ENCODE measurements at places on chromosomes 13 and 19.

DNA sequence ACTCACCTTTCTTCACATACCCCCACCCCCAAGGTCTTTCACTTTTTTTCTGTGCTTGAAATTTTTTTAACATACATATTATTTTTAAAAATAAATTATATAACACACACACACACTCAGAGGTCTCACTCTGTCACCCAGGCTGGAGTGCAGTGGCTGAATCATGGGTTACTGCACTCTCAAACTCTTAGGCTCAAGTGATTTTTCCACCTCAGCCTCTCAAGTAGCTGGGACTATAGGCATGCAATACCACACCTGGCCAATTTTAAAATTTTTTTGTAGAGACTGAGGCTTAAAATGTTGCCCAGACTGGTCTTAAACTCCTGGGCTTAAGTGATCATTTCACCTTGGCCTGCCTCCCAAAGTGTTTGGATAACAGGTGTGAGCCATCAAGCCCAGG lies 32.9 kb upstream of the ZNF429 start:
- no peak for DNase-seq

GRCh38 chr13:53152057-53152421 lies 123.4 kb downstream of the OLFM4 start:
- no peak for DNase-seq

GRCh38 chr13:99376132-99376531 lies 68.9 kb upstream of the GPR183 start:
- DNase-seq = no peak

DNA sequence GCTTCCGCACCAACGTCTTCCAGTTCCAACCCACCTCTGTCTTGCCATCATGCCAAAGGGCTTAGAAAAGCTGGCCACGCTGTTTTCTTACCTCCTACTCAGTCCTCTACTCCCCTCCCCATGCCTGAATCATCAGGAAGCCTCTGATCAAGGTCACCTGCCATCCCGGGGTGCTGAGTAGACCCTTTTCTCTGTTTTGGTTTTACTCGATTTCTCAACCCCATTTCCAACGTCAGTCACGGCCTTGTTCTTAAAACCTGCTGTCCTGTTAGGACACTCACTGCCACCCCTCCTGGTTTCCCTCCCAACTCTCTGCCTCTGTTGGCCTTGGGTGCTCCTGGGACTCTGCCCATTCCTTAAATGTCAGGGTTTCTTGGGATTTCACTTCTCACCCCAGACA lies 350.1 kb downstream of the FOXO1 start:
- DNase-seq = peak; percentile 22

GRCh38 chr13:51920267-51920666 lies 58.5 kb downstream of the CCDC70 start:
- no peak for DNase-seq

- DNase-seq = no peak
Observed at GRCh38 chr19:31355665-31356289, 6.5 kb upstream of the TSHZ3 start.

GRCh38 chr13:71117920-71118319 lies 749.1 kb downstream of the DACH1 start:
- no peak for DNase-seq

GRCh38 chr13:28545583-28546333 lies 50.8 kb upstream of the FLT1 start:
- DNase-seq = no peak

GRCh38 chr19:7554990-7555864 lies 19.7 kb downstream of the PNPLA6 start:
- DNase-seq = no peak

GRCh38 chr13:113992276-113993005 lies 18.6 kb upstream of the C13orf46 start:
- DNase-seq = no peak

DNA sequence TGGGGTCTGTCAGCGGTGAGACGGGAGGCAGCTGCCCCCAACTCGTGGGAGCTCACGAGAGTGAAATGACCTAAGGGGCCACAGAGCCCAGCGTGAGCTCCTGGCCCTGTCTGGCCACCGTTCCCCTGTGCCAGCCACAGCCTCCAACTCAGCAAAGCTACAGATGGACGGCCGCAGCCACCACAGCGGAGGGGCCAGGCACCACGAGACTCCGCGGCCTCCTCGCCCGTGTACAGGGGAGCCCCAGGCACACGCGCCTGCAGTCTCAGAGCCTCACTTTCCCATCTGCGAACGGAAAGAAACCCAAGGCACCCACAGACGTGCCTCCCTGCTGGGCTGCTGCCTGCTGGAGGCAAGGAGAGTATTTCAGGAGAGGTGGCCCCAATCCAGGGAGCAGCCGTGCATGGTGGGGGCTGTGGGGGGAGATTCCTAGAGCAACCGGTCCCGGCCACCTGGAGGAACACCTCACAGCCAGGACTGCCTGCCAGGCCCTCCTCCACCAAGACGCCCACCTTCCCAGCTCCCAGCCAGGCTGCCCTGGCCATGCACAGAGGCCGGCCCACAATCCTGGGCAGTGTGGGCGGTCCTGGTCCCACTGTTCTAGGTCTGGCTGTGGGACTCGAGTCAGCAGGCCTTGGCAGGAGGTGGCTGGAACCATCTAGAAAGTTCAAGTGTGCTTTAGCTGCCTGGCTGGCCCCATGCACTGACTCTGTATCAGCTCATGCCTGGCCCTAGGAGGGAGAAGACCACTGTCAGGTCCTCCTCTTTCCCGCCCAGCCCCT lies 1.9 kb downstream of the MKNK2 start:
- no peak for DNase-seq

- no peak for DNase-seq
Observed at GRCh38 chr13:29185926-29186325, 365.8 kb downstream of the MTUS2 start.

- DNase-seq = no peak
Observed at GRCh38 chr13:46111151-46111550, 6.3 kb upstream of the CPB2 start.

- DNase-seq = no peak
Observed at GRCh38 chr19:33500586-33500985, 21.0 kb downstream of the PEPD start.

DNA sequence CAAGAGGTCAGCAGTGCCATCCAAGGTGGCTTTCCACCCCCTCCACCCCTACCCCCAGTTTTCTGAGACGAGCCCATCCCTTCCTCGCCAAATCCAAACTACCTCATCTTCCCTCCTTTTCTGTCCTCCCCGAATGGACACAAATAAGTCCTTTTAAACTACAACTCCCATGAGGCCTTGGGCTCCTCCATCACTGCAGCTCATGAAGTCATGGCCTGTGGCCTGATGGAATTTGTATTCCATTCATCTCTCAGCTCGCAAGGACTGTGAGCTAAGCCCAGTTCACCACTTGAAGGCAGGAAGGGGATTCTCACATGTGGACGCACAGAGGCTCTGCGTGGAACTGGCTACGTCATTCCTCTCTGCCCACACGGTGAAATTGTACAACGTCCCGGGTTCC lies 12.5 kb downstream of the PTPRH start:
- DNase-seq = no peak

- no peak for DNase-seq
Observed at GRCh38 chr13:99960663-99961311, 10.8 kb downstream of the ZIC5 start.

DNA sequence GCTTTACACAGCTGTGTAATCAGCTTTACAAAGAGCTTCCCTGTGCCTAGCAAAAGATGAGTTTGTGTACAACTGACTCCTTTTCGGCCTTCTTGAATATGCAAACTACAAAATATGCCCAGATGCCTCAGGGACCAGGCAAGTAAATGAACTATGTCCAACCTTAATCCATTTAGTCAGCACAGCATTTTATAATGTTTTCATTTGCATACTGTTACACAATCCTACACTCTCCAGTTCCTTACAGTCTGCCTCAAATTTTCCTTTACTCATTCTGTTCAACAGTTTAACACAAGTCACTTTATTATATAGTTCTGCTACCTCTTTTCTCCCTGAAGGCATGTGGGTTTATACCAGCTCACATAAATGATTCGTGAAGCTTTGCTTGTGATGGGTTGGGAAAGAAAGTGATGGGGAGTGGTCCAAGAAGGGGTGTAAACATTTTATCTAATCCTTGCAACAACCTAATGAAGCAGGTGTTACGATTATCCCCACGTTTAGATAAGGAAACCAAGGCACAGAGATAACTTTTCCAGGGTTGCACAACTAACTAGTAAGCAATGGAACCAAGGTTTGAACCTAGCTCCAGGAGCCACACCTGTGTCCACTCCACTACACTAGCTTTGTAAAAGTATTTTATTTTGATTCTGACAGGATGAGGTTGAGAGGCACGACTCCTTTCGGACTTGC lies 3.3 kb upstream of the USP12 start:
- no peak for DNase-seq

- no peak for DNase-seq
Observed at GRCh38 chr13:111919849-111920248, 147.1 kb upstream of the SOX1 start.

- peak; percentile 62 for DNase-seq
Observed at GRCh38 chr19:13850910-13851733, 25.8 kb upstream of the NANOS3 start.

DNA sequence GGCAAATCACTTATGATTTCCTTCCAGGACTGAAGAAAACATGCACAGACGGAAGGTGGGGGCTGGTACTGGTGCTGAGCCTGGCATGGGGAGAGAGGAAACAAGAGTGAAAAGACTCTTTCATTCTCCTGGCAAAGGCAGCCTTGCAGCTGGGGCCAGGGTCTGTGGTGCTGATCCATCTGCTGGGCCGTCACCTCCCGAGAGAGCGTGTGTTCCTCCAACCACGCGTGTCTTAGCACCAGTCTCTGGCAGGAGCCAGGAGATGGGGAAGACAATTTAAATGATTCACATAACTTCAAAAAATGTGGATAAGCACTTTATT lies 23.9 kb upstream of the SPART start:
- no peak for DNase-seq

GRCh38 chr19:36488118-36488845 lies 1.1 kb downstream of the ZNF566 start:
- no peak for DNase-seq

DNA sequence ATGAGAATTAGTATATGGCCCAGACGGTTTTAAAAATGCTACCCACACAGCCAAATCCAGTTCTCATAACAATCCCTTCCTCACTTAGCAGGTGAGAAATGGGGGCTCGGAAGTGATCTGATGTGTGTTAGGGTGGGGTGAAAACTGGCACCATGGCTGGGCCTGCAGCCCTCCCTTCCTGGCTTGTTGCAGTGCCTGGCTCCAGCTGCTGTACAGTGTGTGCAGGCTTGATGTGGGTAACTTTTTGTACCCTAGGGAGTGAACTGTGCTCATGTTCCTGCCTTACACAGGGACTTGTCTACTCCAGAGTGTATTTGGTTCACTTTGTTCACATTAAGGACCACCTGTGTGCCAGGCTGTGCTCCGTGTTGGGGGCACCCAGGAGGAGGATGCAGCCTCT lies 177.2 kb downstream of the LMO7 start:
- DNase-seq = no peak

DNA sequence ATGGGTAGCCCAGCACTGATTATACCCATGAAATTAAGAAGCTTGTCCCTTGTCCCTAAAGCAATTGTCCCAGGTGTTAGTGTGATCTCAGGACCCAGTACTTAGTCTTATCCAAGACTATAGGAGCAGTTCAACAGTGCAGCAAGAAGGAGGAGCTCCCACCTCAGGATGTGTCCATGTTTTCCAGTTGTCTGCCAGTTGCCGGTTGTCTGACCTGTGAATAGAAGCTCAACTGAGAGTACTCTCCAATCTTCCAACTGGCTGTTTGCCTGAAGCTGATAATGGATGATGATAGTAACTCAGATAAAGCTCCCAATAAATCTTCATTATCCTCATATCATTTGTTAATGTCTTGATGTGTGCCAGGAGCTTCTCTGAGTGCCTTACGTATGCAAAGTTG lies 107.2 kb upstream of the HTR2A start:
- no peak for DNase-seq

DNA sequence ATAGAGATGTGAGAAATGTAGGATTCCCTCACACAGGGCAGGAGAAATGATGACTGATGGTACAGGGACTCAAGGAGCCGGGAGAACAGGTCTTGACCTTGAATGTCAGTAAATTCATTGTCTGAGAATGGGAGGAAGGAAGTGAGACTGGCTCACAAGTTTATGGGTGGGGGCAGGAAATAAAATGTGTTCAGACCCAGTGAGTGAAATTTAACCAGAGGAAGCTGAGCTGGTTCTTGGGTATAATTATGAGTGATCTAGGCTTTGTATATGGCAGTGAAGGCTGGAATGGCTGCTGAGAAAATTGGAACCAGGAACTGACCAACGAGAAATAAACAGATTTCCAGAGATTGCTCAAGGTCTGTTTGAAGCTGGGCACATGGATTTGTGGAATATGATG lies 6.3 kb upstream of the IGSF23 start:
- DNase-seq = no peak

DNA sequence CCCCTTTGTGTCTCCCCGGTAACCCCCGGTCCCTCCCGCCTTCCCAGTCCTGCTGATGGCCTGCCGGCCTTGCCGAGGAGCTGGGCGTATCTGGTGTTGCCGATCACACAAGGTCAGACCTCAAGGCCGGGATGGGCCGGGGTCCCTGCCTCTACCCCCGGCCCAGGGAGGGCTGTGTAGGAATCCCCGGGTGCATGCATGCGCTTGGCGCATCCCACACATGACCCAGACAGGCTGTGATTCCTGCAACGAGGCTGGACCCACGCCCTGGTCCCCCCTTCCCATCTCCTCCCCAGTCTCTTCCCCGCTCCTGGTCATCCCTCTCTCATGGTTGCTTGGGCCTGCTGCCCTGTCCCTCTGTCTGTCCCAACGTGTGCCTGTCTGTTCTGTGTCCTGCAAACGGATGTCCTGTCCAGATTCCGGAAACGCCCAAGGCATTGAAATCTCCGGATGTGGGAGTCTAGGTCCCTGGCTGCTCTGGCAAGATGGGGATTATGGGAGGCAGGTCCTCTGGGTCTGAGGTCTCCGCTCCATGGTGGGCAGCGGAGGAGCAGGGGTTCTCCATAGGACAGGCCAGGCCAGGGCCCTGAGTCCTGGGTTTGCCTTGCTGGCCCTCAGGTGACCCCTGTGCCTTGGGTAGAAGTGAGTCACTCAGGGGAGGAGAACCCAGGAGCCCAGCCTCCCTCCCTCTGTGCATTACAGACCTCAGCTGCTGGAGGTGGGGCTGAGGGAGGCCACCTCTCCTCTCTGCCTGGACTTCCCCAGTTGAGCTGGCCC lies 1.6 kb downstream of the PKN1 start:
- DNase-seq = peak; percentile 28

DNA sequence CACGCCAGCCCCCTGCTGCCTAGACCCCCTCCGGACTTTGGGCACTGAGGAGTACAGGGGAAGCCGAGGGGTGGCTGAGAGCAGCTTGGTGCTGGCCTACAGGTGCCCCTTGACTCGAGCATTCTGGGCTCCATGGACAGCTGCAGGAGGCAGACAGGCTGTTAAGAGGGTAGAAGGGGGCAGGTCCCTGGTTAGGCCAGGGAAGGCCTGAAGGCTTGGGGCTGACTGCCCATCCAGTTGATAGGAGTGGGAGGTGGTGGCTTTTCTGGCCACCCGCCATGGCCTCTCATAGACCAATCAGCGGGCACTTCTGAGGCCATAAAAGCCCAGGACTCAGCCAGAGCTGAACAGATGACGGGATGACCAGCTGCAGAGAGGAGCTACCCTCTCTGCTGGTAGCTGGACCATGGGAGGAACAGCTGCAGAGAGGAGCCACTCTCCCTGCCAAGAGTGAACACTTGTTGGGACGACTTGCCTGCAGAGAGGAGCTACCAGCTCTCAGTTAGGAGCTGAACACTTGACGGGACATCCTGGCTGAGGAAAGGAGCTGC lies 10.7 kb upstream of the SUPT20H start:
- DNase-seq = no peak

- no peak for DNase-seq
Observed at GRCh38 chr19:18943465-18943864, 2.4 kb upstream of the HOMER3 start.
